NCI-H187 treated with DMSO at 0.1 percent for 48 hours (cell line): ENCODE measurements at places on chromosomes 6 and 20.

- DNase-seq = no peak
Measured at GRCh38 chr6:135434991-135435390, 62.5 kb downstream of the AHI1 start.

DNA sequence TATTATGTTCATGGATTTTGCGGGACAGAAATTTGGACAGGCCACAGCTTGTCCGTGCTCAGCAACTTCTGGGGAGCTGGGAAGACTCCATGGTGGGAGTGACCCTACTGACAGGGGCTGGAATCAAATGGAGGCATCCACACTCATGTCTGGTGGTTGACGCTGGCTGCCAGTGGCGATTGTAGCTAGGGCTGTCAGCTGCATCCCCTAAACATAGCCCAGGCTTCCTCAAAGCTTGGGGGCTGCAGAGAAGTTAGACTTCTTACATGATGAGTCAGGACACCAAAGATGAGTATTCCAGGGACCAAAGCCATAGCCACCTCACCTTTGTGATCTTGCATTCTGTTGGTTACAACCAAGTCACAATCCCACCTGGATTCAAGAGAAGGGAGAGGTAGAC, 18.4 kb upstream of the FAM50B start:
- no peak for DNase-seq

DNA sequence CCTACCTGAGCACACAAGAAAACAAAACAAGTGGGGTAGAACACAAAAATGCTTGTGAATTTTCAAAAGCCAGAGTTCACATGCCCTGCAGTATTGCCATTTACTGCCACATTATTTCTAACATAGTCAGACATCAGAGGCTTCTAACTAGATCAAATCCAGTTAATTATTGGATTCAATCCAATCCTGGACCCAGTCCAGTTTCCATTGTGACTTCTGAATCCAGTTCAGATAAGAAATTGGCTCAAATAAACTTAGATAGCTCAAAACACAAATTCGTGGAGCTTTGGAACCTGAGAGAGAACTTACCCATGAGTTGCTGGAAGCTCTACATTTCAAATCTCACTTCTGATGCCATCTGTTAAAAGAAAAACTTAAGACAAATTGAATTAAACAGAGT, 85.2 kb upstream of the ANKEF1 start:
- DNase-seq = no peak

DNA sequence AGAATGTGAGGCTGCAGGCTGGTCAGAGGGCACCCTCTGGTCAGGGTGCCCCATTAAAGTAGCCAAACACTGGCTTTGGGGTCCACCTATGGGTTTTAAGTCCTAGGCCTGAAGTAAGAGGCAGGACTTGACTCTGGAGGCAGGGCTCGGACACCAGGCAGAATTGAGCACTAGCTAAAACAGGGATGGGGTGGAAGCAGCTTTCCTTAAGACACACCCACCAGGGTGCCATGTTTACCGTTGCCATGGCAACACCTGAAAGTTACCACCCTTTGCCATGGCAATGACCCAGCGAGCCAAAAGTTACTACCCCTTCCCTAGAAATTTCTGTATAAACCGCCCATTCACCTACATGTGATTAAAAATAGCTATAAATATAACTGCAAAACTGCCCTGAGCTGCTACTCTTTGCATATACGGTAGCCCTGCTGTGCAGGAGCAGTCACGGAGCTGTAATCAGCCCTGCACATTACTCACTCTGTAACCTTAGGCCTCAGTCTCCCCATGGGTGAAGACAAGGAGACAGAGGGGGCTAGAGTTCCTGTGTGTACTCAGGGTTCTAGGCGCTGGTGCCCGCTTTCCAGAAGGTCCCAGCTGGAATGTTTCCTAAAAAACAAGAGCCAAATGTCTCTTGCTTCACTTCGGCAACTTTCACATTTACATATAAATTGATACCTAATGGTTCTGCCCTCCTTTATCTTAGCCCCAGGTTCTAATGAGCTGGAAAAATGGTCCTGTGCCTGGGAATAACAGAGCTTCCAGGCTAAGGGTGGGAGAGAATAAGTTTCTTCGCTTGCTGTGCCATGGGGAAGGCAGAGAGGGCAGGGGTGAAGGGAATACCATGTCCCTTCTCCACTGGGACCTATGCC, 27.2 kb upstream of the SRSF6 start:
- DNase-seq = no peak

DNA sequence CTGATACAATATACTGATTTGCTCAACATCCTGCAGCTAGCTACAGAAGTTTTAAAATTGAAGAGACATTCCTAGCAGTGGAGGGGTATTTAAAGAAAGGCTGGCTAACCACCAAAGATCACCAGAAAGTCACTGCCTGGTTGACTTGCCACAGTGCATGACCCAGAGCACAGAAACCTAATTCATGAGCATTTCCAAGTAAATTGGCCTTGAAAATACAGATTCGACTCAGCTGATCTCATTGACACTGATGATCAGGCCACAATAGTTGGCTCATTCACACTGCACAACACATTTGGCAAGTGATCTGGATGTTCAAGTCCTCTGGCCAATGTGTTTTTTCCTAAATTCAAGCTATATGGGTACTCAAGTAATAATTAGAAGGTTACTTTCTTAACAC, 13.3 kb upstream of the TDRD6 start:
- no peak for DNase-seq

GRCh38 chr6:29589423-29590048, 4.6 kb downstream of the OR2H2 start:
- DNase-seq = no peak

GRCh38 chr20:46028110-46028509, 905 bp upstream of the SLC12A5 start:
- DNase-seq = no peak

- no peak for DNase-seq
Measured at GRCh38 chr6:119195848-119196247, 117.4 kb upstream of the FAM184A start.

DNA sequence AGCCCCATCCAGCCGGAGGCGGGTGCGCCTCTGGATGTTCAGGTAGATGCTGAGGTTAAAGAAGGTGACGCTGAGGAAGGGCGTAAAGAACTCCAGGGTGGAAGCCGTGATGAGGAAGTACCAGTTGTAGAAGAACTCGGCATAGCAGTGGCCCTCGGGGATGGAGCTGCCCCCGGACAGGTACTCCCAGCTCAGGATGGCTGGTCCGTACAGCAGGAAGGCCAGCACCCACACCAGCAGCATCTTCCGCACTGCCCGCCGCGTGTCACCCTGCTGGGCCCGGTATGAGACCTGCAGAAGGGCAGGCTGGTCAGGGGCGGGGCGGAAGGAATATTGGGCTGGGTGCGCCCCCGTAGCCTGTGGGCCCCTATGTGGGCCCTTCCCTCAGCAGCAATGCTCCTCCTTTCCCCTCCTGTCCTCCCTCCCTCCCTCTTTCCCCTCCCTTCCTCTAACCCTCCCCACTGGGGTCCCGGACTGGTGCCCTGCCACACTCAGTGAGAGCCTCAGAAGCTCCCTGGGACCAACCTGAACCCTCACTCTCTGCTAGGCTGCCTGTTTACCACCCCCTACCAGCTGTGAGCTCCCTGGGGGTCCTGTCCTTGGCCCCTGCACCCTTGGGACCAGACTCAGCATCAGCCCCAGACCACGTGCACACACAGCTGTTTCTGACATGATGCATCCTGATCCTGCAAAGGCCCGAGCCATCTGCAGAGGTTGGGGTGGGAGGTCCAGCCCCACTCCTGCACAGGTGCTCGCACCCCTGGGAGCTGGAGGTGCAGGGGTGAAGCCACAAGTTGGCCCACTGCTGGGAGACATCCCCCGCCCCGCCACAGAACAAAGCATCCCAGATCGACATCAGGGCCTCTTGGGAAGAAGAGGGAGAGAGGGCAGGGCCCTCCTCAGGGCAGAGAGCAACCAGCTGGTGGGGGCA, 3.2 kb downstream of the HRH3 start:
- DNase-seq = no peak

DNA sequence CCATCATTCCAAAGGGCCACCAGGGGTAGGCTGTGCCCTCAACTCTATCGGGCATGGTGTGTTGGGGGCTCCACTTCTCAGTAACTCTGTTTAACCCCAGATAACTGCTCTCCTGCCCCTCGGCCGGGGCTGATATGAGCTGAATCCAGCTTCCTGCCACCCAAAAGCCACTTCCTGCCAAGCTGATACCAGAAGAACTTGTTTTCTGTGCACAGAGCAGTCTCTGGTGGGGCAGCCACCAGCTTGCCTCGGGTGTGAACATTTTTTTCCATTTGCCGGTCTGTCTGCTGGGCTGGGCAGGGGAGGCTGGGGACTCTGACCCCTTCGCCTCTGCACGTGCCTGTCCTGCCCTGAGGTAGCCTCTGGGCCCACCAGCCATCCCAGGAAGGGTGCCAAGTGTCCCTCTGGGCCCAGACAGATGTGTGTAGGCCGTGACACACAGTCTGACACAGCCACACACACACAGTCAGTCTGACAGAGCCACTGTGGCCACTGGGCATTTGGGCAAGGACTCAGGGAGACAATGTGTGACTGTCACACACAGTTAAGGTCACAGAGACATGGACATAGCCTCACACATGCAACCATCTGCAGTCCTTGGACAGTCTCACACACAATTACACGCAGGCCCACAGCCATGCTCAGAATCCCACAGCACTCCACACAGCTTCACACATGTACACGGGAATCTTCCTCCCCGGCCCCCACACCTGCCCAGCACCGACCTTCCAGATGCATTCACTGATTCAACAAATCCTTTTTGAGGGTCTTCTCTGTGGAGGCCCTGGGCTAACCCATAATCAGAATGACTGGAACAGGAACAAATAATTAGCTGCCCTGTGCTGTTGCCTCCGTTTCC, 45.1 kb downstream of the NOL4L start:
- DNase-seq = no peak

- no peak for DNase-seq
Measured at GRCh38 chr20:49928411-49929141, 7.6 kb upstream of the RNF114 start.

DNA sequence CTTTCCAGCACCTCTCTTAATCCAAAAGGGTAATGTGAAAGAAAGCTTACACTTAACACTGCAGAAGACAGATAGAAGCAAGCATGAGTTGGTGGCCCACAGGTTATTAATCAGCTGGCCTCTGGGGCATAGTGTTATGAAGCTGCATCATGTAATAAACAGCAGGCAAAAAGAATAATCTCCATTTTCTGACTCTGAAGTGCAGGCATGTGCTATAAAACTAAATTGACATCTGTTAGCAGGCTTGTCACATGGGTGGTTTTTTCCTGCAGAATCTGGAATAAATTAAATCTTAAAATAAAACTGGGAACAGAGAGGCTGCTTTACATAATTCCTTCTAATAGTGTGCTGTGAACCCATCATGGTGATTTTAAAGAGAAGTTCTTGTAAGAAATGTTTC, 73.3 kb downstream of the METTL24 start:
- no peak for DNase-seq

DNA sequence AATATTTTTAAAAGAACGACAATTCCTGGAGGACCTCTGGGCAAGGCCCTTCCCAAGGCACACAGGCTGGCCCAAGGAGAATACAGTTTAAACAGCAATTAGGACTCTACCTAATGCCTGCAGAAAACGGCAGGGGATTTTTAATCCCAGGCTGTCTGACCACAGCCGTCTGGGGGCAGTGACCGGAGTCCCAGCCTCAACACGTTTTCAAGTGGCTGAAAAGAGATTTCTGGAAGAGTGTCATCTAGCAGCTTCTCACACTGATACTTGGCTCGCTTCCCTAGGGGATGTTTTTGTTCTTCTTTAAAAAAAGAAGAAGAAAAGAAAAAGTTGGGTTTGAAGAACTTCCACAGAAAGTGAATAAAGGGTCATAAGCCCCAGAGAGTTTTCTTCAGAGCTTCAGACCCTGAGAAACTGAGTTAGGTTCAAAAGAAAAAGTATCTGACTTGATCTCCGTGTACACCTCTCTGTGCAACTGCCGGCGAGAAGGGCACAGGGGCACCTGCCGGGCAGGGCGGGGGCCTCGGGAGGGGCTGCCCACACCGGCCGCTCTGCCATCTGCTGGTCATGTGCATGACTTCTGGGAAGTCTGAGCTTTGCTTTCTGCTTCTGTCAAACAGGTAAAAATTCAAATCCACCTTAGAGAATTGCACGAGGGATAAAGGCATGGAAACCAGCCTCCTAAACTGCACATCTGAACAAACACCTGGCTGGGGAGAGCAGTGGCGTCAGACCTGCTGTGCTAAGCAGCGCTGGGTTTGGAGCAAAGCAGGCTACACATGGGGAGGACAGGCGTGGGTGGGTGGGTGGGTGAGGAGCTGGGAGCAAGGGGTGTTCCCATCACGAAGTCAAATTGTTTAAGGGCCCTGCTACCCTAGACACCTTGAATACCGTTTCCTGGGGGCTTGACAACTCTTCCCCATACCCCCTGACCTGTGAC, 33.0 kb downstream of the RRBP1 start:
- DNase-seq = no peak

GRCh38 chr6:148435386-148435785, 92.7 kb downstream of the SASH1 start:
- DNase-seq = no peak

- DNase-seq = no peak
Measured at GRCh38 chr6:109240370-109241084, 141.7 kb downstream of the CD164 start.

DNA sequence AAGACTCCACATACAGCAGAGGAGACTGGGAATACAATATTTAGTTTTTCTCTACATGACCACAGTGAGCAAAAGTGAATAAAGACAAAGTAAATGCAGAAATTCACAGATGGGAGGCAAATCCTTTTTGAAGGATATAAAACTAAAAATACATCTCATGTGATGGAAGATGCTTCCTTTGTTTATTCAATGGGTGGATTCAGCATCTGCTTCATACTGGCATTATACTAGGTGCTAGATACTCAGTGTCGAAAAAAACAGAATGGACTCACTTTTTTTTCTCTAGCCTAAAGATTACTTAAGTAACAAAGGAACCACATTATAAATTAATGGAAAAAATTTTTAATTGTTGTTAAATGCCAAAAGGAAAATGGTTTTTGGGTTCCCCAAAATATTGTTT, 216.2 kb downstream of the TRDN start:
- no peak for DNase-seq

DNA sequence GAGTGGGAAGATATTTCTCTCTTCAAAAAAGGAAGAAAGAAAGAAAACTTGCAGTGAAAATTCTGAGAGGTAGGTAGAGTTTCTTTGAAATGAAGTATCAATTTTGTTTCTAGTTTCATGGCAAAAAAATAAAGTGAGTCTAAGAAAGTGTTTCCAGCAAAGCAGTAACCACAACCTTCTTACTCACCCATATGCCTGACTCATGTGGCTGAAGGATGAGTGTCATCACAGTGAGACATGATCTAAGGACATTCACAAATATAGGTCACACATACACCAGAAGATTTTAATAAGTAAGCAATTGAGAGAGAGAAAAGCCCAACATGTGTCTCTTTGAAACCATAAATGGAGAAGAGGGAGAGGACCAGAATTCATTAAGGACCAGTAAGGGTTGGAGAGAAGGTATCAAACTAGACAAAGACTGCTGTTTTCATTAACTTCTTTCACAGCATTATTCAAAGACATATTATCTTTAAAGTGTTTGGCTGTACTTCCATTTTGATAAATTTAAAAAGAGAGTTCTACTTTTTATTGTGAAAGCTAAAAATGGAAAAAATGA, 169.5 kb downstream of the FRK start:
- DNase-seq = no peak
